Fibroblast of skin of right biceps (primary cell): ENCODE measurements at places on chromosomes 6 and 20.
A peak's percentile ranks its signal among the peaks of the same experiment; 100 is the strongest.

DNA sequence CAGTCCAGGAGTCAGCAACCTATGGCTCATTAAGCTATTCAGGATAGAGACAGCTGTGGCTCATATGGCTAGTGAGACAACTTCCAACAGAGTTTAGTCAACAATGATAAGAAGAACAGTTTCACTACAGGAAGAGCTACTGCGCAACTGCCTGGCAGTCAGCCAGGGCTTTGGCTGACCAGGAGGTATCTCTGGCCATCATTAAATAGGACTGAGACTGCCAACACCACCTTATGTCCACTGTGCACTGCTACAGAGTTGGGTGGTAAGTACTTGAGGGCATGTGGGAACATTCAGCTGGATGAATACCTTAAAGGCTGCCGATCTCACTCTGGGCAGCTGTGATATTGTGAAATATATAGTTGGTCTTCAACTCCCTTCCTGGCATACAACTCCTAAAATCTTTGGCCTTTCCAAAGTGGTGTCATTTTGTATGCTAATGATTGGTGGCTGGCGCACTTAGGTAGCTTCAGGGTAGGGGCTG is 52.2 kb upstream of the FAM83C start:
- DNase-seq: peak; percentile 65

DNA sequence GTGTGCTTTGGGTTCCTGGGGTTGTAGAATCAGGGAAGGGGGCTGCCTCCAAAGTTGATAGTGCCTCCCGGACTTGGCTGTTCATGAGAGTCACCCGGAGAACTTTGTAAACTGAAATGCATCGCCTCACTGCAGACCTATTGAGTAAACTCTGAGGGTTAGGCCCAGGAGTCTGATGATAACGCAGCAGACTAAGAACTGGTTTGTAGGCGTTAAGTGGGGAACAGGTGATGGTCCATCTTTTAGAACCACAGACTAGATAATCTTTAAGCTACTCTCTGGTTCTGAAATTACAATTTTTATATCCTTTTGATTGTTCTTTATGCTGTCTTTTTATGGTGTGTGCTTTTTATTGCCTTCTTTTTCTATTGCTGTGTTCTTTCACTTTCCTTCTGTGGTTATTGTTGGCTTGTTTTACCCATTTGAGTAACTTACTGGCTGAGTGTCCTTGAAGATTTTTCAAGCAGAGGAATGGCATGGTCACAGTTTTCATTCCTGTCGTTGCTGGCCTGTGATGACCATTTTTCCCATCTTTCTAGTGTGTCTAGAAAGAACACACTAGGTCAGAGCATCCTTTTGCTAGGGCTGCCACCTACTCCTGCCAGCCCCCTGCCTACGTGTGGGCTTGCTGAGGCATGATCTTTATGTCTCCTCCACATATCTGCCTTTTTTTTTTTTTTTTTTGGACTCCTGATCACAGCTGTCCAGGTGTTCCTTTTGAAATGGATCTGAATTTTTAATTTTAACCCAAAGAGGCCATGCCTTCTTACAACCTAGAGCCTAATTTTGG is 30.9 kb downstream of the LRRC1 start:
- no peak for DNase-seq

DNA sequence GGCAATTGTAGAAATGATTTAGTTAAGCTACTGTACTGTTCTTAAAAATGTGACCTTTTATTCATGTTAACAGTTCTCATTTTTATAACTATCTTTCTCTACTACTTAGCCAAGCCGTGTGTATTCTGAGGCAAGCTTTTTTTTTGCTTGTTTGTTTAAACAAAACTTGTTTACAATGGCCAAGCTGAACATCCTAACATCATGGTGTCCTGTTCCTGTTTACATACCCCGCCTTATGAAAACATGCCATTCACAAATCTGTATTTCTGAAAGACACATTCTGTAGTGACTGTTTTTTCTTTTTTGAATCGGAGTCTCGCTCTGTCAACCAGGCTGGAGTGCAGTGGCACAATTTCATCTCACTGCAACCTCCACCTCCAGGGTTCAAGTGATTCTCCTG is 140.9 kb downstream of the NCOA3 start:
- no peak for DNase-seq

DNA sequence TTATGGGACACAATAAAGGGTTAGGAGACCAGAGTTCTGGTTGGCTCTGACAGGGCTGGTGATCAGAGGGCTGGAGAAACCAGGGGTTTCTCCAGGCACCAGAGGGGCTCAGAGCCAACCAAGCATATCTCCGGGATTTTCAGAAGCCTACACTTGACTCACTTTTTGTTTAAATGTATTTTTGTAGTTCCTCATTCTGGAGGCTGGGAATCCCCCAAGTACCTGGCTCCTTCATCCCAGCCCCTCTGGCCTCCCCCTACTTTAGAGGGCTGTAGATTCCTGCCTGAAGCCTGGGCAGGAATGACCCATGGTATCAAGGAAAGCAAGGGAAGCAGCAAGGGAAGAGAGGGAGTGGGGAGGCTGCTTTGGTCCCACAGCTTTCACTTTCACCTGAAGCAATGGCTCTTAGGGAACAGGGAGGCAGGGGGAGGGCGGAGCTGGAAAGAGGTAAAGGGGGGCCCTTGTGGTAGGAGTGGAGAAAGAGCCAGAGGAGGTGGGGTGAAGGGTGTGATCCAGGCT is 973 bp downstream of the CD40 start:
- DNase-seq: no peak

GRCh38 chr20:32655903-32656512 is 17.7 kb downstream of the C20orf203 start:
- DNase-seq: no peak

DNA sequence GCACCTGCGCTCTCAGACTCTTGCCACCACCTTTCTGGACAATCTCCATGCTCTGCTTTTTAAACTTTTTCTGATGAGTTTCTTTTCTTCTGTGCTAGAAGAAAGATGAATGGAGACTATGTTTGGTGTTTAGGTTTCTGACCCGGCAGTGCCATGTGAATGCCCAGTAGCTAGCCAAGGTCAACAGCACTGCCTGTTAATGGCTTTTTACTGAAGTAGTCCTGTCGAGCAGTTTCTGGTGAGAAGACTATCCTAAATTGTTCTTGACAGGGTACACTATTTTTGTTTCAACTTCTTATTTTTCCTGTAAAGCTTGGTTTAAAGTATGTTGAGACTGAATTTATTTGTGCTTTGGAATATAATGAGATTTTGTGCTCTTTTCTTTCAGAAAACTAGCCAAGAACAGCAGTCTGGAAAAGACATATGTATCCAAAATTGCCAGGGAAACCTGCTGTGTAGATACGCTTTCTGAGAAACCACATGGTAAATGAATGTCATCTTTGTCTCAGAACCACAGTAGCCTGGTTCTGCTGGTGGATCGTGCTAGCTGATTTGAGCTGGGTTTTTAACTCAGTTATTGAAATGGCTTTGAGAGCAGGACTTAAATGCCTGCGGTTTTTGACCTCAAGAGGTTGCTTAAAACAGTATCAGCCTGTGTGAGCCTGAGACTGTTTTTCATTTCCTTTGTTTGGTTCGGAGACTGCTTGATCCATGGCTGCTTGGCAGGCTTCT is 48.1 kb downstream of the KCNS1 start:
- peak; percentile 76 for DNase-seq

- DNase-seq: peak; percentile 38
These were observed 66.6 kb upstream of the CCN6 start for GRCh38 chr6:111987295-111987694.

GRCh38 chr6:20367743-20368485 is 33.8 kb upstream of the E2F3 start:
- no peak for DNase-seq

GRCh38 chr6:65289491-65289890 is 417.5 kb downstream of the EYS start:
- DNase-seq: peak; percentile 43

DNA sequence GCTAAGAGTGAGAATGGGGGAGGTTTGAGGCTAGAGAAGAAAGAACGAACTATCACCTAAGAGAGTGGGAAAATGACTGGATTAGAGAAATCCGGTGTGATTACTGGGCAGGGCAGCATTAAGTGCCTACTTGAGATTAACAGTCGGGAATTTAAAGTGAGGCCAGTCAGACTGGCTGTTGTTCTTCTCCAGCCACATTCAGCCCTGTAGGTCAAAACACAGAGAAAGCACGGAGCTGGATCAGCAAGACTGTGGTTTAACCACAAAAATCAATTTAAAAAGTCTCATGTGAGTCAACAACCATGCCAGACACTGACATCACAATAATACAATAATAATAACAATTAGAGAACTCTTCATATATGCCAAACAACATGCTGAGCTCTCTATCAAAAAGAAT is 301.9 kb upstream of the SGK1 start:
- DNase-seq: peak; percentile 76

DNA sequence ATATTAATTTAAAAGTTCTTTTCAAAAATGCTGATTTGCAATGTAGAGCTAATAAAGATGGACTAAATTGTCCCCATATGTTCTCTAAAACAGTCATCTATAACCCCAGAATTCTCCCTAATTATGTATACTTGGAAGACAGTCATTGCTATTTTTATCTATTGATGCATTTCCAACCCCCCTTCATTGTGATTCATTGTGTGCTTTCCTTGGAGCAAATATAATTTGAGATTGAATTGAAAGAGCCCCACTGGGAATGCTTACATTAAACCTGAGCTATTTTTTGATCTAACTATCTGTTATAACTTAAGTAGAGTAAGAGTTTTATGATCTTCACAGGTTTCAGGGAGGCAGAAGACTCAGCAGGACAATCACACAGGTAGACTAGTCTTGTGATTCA is 73.7 kb upstream of the PTCHD4 start:
- DNase-seq: peak; percentile 11

DNA sequence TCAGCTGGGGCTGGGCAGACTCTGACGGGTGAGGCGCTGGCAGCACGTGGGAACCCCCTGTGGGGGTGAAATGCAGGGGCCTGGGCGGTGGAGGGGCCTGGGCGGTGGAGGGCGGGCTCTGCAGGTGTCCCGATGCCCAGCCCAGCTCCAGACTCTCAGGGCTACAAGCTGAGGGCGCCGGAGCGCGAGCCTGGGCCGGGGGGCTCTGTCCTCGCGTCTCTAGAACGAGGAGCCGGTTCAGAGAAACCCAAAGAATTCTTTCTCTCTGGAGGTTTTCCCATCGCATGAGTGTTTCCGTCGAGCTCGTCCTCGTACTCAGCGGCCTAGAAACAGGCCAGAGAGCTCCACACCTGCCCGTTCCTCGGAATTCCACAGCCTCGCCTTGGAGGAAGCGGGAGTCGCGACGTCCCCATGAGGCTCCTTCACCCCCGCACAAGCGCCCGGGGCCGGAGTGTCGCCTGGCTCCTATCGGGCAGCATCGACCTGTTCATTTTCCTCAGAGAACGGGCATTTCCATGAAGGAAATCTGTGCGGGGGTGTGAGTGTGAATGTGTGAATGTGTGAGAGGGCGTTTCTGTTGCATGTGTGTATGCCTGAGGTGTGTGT is 76.9 kb downstream of the SMOC2 start:
- no peak for DNase-seq

DNA sequence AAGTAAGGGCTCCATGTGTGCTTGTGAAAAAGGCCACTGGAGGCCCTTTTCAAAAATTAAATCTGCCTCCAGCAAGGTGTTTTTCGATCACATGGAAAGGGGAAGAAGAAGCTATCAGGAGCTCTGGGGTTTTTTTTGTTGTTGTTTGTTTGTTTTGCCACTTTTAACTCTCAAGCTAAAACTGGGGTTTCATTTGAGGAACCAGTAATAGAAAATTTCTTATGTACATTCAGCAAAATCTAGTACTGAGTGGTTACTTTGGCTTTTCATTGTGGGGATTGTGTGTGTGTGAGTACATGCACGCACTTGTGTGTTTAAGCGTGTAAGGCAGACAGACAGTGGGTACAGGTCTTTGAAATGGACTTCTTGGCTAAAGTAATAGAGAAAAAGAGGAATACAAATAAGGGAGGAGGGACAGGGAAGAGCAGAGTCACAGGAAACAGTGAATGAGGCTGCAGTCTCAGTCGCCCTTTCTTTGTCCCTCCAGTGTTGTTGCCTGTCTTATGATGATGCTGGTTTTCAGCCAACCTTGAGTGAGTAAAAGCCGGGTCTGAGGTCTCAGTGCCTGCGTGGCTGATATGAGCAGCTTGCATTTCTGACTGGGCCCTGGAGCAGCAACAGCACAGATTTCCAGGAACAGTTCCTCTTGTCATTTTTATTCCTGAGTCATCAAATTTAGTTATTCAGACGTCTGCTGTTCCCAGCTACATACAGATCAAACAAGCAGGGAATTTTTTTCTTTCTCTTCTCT is 26.2 kb downstream of the SLC16A10 start:
- DNase-seq: peak; percentile 88

GRCh38 chr20:22675341-22675740 is 91.0 kb upstream of the FOXA2 start:
- no peak for DNase-seq

- DNase-seq: no peak
These were observed 35.9 kb upstream of the HDDC2 start for GRCh38 chr6:125337706-125338105.

- no peak for DNase-seq
These were observed 36.0 kb downstream of the HUS1B start for GRCh38 chr6:620950-621349.

- DNase-seq: no peak
These were observed 49.5 kb downstream of the YTHDF1 start for GRCh38 chr20:63166193-63167020.

DNA sequence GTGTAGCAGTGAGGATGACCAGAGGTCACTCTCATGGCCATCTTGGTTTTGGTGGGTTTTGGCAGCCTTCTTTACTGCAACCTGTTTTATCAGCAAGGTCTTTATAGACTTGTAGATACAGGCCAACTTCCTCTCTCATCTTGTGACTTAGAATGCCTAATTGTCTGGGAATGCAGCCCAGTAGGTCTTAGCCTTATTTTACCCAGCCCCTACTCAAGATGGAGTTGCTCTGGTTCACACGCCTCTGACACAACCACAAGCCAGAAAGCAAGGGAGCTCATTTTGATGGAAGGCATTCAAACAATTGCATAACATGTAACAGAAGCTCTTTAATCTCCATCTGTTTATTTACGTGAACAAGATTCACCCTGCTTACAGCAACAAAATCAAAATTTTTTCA is 492.0 kb upstream of the SULF2 start:
- DNase-seq: peak; percentile 39

GRCh38 chr6:39388606-39389483 is 66.3 kb upstream of the KCNK16 start:
- DNase-seq: peak; percentile 79

DNA sequence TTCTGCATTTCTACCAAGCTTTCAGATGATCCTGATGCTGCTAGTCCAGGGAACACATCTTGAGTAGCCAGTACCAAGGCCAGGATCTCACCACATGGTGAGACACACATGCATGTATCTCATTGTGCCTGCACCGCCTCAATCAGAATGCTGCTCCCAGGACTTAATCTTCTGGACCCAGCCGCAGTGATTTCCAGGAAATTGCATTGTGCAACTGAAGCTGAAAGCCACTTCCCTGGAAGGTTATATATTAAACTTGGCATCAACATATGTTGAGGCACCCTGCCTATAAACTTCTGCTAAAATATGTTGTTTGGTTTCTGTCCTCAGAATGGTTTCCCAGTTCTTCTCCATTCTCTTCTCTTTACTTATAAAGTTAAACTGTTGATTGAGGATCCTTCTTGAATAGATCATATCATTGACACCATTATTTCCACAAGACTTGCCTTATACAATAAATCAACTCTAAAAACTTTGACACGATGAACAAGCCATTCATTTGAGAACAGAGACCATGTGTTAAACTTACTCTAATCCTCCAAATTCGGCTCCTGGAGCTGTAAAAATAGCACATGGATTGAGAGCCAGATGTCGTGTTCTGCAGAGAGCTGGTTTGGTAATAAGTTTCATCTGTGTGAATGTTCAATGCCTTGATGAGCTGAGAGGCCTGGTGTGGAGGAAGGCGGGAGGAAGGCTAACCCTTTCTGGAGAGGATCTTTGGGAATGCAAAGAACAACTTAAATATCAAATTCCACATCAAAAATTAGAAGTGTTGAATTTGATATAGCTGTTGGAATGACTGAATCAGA is 65.0 kb upstream of the PCSK2 start:
- DNase-seq: peak; percentile 90
